ENCODE measurements at places on chromosomes 5 and 9.

DNA sequence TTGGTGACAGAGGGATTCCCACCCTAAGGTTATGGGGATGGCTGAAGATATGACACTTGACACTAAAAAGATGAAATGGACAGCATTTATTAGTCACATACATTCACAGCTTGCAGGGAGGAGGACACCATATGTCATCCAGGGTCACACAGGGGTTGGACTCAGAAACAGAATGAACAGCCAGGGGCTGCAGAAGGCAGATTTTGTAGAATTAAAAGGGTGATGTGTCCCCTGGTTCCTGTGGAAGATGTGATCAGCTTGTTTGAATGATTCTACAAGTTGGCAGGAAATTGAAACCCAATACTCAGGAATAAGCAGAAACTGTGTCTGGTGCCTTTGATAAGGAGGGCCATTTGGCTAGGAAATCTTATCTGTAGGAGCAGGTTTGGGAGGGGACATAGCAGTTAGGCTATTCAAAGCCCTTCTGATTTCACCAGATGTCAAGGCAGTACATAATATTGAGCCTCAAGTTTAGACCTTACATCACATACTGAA, 102.3 kb upstream of the GRIN3A start:
- no peak for DNase-seq

DNA sequence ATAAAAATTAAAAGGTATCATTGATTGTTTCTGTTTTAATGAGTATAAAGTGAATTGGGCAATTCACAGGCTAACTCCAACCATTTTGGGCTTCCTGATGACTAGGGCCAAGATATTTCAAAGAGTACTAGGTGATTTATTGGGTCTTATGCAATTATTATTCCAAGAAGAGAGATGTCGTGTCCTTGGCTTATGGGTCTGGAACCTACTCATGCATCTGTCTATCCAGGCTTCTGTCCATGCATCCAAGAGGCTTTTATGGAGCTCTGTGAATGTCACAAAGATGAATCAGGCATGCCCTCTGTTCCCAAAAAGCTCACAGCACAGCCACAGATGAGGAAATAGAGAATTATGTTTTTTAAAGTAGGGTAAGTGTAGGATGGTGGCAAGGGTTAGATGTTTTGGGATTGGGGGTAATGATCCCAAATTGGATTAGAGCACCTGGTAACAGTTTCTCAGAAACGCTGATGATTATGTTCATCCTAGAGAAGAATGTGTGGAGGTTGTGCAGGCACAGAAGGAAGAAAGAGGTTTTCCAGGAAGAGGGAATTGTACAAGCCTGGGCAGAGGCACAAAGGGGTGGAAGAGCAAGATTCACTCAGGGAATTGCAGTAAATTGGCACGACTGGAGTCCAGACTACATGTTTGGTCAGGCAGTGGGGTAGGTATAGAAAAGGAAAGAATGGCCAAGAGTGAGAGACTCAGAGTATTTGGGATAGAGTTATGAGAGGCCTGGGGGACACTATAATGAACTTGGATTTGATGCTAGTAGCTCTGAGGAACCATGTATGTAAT, 83.0 kb upstream of the TNC start:
- peak; percentile 62 for DNase-seq

GRCh38 chr5:176514244-176514950, 22.8 kb downstream of the RNF44 start:
- no peak for DNase-seq

GRCh38 chr9:71333321-71333720, 211.9 kb upstream of the TRPM3 start:
- no peak for DNase-seq

- DNase-seq = no peak
These were observed 3.2 kb upstream of the SET start for GRCh38 chr9:128685636-128686489.

GRCh38 chr5:80698369-80698768, 43.6 kb upstream of the DHFR start:
- DNase-seq = no peak

DNA sequence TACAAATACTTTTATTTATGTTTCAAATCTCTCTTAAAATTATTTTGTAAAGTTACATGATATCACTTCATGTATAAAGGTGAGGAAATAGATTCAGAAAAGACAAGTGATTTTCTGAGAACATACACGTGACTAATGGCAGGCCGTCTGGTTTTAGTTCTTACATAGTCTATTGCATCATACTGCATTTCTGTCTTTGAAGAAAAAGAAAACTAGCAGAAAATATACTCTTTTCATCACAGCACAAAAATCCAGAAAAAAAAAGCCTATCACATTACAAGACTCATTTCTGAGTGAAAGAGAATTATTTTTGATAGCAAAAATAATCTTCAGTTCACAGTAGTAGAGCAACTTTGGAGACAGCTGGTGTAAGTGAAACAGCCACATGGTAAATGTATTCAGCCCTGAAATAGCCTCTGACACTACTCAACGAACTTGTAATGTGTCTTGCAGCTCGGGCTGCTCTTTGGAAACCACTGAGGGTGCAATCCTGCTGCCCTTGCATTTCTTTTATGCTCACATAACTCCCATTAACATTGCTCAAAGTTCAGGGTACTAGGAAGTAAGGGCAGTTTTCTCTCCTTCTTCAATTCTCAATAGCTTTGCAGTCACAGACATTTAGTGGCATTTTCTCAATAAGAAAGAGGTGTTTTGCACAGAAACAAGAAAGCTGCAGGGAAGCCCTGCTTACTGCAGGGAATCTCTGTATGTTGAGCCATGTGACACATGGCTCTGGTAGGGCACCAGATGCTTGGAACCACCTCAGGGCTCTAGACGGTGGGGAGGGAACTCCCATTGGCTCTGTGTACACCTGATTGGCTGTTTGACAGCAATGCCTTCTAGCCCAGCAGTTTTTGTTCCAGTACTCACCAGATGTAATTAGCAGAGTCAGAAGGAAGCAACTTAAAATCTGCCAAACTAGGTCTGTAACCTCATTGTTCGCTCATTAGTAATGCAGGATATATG, 845.3 kb upstream of the PTPRD start:
- no peak for DNase-seq

All from AG20443 (cell line).